AML-193 (cell line): ENCODE measurements at places on chromosomes 2 and 18.
A peak's percentile ranks its signal among the peaks of the same experiment; 100 is the strongest.

GRCh38 chr2:203835892-203836800 is 31.4 kb upstream of the CTLA4 start:
- no peak for DNase-seq

GRCh38 chr2:161709428-161709827 is 85.2 kb downstream of the SLC4A10 start:
- DNase-seq, result no peak

DNA sequence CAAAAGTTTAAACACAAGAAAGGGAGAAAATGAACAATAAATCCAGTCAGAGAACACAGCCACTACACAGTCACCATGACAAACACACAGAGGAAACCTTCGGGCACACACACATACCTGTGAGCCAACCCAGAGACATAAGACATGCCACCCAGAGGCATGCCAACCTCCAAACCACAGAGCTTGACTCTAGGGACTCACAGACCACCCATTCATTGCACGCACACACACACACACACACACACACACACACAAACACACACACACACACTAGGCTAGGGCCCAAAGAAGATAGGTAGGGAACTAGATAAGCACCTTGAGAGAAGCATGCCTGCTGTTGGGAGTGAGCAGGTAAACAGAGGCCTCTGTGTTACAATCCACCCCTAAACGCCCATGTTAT is 9.1 kb downstream of the SIX3 start:
- no peak for DNase-seq

GRCh38 chr18:69943021-69943420 is 4.7 kb downstream of the CD226 start:
- no peak for DNase-seq

- DNase-seq, result no peak
Observed at GRCh38 chr2:218834685-218835084, 3.1 kb upstream of the PRKAG3 start.

- no peak for DNase-seq
Observed at GRCh38 chr18:38895560-38895959, 1330.0 kb upstream of the CELF4 start.

- no peak for DNase-seq
Observed at GRCh38 chr2:27966466-27966865, 75.9 kb downstream of the BABAM2 start.

- no peak for DNase-seq
Observed at GRCh38 chr2:173001664-173002604, 73.7 kb upstream of the MAP3K20 start.

- DNase-seq, result no peak
Observed at GRCh38 chr18:35185771-35186170, 55.1 kb upstream of the ZNF397 start.

DNA sequence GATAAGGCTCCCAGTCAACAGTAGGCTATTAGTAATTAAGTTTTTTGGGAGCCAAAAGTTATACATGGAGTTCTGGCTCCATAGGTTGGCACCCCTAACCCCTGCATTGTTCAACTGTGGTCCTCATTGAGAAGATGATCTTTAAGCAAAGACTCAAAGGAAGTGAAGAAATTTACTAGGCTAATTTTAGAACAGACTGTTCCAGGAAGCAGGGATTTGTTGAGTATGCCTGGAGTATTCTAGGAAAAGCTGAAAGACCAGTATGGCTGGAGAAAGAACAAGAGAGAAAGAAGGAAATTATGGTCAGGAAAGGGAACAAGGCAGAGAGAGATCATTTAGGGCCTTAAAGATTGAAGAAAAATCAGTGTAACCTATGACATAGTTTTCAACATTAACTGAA is 125.1 kb downstream of the PMAIP1 start:
- no peak for DNase-seq

- no peak for DNase-seq
Observed at GRCh38 chr2:233183869-233184418, 67.5 kb upstream of the ATG16L1 start.

- DNase-seq, result no peak
Observed at GRCh38 chr2:176597916-176598315, 328.7 kb downstream of the MTX2 start.

DNA sequence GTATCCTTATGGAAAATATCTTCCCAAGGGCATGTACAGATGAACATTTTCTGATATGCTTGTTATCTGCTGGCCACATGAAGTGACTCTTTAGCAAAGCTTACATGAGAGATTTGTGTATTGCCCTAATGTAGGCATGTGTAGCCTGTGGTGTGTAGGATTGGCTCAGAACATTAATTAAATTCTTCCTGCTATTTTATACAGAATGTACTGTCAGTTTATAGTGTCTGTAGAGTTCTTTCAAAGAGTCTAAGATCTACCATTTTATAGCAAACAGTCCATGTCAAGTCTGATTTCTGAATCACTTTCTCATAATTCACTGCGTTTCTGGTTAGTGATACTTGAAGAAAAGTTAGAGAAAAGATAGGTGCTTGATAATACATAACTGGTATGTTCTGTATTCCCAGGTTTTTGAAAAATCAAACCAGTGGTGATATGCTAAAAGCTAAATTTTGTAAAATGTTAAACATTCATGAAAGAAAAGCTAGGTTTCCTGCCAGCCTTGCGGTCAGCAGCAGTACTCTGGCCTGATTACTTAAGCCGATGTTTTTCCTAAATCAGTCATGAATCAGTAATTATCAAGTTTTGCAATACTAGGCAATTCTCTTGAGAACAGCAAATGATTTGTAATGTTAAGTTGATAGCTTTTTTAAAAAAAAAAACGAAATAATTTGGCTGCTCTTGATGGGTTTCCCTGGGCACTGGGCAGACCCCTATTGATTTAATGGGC is 30.9 kb upstream of the EFEMP1 start:
- no peak for DNase-seq

DNA sequence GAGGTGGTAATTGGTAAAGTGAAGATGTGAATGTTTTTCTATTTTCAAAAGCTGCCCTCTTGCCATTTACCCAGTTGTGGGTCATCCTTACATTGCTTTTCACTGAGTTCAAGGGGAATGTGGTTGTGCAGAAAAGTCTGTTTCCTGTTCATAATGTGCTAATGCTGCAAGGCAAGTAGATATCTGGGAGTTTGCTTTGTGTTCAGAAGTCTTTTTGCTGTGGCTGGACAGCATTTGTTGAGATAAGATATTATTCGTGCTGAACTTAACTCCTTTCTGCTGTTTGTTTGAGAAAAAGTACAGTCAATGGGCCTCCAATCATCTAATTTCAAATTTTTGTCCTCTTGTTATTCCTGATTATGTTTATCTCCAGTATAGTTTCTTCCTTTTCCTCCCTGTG is 263.2 kb downstream of the LTBP1 start:
- DNase-seq, result no peak

DNA sequence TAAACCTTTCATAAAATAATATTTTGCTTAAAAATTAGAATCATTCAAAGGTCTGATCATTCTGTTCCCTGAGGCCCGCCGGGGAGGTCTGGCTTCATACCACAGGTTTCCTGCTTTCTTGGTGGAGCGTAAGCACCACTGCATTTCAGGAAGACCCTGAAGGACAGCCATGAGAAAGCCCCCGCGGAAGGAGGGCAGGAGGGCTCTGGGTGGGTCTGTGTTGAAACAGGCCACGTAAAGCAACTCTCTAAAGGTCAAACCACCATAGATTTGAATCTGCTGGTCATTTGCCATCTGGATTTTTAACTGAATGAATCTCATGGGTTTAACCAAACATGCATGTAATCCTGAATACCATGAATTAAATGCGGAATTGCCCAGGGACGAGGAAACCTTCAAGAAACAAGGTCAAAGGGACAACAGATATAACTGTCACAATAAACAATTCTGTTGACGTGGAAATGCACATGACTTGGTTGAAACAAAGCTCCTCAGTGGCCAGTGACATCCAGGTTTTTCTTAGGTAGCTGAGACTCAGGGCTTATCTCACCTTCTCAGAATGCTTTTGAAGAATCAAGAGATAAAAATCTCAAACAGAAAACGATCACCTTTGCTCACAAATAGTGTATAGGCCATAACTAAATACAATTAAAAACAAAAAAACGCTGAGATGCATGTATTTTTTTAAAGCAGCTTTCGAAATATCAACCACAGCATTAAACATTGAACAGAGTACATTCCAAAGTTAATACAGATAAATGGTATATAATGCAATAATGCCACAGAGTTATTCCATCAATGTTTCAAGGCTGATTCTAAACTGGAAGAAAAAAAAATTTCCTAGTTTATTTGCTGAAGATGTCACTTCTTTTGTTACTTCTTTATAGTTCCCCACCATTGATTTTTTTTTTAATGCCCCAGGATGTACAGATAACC is 193.2 kb downstream of the BCL2 start:
- no peak for DNase-seq

DNA sequence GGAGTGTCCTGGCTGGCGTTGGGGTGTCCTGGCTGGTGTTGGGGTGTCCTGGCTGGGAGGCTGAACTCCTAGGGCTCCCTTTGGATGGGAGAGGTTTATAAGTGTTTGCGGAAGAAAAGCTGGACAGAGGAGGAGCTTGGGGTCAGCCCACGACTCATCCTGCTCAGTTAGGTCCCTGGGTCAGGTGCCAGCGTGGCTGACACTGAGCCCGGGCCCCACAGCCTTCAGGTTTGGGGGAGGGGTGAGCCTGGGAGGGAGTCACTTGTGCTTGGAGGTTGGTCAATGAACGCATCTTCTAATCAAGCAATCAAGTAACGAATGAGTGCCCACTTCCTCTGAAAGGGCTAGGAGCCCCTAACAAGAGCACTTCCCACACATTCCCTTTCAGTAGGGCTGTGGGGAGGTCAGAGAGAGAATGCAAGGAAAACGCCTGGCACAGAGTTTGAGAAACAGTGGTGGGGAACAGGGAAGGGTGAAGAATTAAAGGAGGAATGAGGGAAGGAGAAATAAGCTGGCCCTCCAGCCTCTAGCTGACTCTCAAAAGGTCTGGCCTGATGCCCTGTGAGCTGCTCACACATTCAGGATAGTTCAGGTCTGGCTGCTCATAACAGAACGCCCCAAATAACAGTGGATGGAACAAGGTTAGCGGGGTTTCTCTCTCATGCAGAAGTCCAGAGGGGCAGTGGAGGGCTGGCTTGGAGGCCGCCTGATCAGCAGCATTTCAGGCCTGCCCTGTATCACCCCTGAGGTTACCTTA is 670 bp downstream of the KCNIP3 start:
- no peak for DNase-seq

- DNase-seq, result no peak
Observed at GRCh38 chr18:75364512-75365253, 62.8 kb downstream of the SMIM21 start.

- no peak for DNase-seq
Observed at GRCh38 chr18:47978141-47978540, 47.7 kb upstream of the SMAD2 start.

- no peak for DNase-seq
Observed at GRCh38 chr2:238869293-238870124, 21.6 kb downstream of the TWIST2 start.

- DNase-seq, result no peak
Observed at GRCh38 chr18:12408247-12408869, 629 bp downstream of the PRELID3A start.

GRCh38 chr2:56047136-56047535 is 123.6 kb upstream of the EFEMP1 start:
- no peak for DNase-seq

- DNase-seq, result no peak
Observed at GRCh38 chr18:50814395-50814794, 5.4 kb downstream of the MRO start.

DNA sequence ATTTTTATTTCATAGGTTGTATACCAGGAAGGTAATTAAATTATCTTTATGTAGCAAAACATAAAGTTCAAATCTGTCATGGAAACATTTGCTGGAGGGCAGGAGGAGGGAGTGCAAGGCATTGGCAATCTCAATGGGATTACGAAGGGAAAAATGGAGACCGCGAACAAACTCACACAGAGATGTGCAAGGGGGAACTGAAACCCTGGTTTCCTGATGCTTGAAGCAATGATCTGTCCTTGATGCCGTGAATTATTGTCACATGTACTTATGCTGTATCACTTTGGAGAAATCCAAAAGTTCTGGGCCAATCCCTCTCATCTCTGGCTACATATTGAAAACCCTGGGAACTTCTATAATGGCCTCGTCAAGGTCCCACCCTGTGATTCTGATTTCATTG is 65.0 kb upstream of the MFF start:
- no peak for DNase-seq

- no peak for DNase-seq
Observed at GRCh38 chr2:98701230-98701629, 29.7 kb downstream of the MGAT4A start.

DNA sequence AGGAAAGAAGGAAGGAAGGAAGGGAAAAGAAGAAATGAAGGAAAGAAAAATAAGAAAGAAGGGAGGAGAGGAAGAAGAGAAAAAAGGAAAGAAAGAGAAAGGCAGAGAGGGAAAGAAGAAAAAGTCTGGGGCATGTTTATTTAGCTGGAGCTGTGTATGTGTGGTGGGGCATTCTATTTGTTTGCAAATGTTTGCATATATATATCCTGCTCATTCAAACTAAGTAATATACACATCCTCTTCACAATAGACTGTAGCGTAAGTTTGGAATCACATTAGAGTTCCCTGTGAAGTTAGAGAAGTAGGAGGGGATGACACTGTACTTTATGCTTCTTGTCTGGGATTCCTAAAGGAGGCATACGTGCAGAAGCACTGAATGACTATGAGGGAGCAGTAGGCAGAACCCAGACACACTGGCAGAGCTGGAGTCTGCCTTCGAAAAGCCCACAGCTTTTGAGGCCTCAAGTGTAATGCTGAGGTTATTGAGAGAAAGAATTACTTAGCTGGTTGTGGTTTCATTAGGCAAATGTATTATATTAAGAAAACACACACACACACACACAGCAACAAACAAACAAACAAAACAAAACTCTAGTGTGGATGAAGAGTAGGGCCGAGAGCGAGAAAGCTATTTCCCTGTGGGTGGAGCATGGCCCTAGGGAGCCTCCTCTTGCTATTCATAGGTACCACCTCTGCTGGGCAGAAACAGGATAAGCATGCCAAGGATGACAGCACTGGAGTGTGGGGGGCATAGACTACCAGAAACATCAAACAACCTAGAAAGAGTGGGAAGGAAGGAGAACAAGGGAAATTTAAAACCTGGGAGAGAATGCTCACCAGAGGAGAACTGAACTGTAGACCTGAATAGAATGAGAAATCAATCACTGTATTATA is 905.1 kb upstream of the NXPH2 start:
- no peak for DNase-seq

DNA sequence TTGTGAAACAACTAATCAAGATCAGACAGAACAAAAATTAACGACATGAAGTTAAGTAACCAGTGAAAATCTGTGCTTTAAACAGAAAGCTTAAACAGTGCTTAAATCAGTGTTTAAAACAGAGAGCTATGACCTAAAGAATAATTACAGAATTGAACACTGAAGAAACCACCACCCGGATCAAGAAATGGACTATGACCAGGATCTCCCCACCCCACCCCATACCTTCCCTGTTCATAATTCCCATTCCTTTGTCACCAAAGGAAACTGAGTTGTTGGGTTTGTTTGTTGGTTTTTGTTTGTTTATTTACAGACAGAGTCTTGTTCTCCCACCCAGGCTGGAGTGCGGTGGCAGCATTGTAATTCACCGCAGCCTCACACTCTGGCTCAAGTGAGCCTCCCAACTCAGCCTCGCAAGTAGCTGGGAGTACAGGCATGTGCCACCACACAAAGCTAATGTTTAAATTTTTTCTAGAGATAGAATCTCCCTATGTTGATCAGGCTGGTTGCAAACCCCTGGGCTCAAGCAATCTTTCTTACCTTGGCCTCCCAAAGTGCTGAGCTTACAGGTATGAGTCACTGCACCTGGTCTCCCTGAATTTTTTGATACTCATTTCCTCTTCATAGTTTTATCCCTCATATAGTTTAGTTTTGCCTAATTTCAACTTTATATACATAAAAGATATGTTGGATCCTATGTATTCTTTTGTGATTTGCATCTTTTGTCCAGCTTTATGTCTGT is 8.2 kb upstream of the ALPG start:
- DNase-seq, result no peak

GRCh38 chr2:33441235-33441810 is 35.1 kb upstream of the RASGRP3 start:
- DNase-seq, result peak; percentile 49
